ENCODE measurements at places on chromosomes 16 and 17.

GRCh38 chr17:19752216-19753050 is 4.3 kb upstream of the ALDH3A1 start:
- no peak for DNase-seq

DNA sequence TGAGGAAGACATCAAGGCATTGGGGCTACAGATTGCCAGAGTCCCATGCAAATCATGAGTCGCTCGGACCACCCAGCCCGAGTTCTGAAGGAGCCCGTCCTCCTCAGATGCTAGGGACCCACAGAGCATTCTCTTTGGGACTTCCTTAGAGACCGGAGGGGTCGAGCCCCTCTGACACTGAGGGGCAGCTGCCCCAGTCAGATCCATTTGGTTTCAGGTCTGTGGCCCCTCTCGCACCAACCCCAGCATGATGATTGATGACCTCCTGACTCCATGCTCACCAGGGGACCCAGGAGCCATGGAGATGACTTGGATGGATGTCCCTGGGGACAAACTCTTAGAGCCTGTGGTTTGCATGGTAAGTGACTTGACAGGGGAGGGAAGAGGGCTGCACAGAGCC is 8.0 kb downstream of the PDF start:
- DNase-seq = no peak

DNA sequence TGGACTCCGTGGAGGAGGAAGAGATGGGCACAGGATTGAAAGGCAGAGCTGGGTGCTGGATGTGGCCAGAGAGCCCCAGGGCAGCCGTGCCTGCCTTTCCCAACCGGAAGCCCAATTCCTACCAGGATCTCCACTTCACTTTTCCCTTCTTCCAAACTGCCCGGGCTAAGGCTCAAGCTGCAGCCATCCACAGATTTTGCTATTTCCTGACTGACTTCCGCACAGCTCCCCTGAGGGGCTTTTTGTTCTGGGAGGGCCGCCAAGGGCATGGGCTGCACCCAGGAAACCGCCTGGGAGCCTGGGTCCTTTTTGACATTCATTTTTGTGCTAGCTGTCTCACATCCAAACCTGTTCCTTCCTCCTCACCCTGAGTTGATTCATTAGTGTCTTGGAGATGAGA is 4.2 kb downstream of the SHISA6 start:
- no peak for DNase-seq

GRCh38 chr17:78892936-78893379 is 10.0 kb downstream of the CEP295NL start:
- DNase-seq = peak; percentile 50

GRCh38 chr17:32672711-32673110 is 185.9 kb downstream of the CDK5R1 start:
- no peak for DNase-seq

GRCh38 chr17:45948881-45949624 is 50.0 kb upstream of the STH start:
- DNase-seq = no peak

DNA sequence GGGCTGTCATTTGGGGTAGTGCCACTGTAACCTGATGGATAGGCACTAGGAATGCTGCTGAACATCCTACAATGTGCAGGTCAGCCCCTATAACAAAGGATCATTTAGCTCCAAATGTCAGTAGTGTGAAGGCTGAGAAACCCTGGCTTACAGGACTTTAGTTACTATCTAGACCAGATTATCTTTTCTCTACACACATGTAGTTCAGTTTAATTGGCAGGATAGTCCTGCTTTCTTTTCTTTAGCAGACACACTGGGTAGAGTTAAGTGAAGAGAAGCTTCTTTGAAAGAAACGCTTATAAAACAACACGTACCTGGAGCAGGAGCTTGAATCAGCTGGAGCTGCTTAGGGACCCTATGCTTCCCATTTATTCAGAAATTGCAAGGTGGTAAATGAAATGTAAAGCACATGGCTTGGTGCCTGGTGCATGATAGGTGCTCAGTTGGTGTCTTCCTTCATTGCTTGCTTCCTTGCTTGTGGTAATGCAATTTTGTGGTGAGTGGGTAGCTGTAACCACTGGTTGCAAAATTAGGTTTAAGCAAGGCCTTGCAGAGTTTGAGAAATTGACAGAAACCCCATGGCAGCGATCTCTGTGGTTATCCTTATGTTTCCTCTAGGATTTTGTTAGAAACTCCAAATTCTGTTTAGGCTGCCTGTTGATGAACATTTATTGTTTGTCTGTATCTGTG is 9.4 kb downstream of the METTL9 start:
- DNase-seq = peak; percentile 96

DNA sequence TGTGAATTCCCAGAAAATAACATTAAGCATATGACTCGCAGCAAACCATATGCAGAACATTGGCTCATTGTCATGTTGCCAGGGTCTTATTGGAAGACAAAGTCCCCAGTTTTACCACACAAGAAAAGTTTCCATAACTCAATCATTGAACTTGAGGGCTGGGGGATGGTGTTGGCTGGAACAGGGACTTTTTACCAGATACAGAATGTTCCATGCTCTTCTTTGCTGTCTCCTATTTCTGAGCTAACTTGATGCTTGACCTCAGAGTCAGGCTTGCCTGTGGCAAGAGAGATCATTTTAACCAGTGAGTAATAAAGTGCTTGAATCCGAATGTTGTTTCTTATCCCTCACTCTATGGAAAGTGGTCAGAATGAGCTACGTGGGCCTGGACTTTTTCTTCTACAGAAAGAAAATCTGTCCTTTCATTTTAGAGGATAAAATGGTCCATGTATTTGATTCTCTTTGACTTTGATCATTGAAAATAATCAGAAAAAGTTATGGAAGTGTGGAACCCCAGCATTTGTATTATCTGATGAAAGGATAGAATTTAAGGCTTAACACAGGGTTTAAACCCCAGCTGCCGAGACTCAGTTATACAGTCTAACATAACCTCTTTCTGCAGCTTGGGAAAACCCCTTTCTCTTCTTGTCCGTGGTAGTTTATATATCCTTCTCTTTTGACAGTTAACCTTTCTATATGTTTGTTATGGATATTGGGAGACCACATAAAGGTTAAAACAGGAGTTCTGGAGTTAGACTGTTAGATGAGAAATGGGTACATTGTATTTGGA is 67.0 kb downstream of the TUBD1 start:
- DNase-seq = no peak

DNA sequence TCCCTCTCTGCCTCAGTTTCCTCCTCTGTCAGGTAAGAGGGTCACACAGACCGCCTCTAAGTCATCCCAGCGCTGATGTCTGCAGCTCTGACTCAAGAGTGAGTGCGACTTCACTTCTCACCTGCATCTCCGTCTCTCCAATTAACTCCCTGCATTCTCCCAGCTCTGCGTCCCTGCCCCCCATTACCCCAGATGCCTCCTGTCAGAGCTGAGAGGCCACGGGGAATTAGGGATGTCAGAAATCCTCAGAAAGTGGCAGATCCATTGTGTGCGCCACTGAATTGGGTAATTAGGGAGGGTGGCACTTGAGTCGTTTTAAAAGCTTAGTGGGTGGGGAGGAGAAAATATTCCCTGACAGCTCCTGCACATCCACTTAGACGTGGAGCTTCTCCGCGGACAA is 885.4 kb upstream of the EEF2KMT start:
- DNase-seq = no peak

DNA sequence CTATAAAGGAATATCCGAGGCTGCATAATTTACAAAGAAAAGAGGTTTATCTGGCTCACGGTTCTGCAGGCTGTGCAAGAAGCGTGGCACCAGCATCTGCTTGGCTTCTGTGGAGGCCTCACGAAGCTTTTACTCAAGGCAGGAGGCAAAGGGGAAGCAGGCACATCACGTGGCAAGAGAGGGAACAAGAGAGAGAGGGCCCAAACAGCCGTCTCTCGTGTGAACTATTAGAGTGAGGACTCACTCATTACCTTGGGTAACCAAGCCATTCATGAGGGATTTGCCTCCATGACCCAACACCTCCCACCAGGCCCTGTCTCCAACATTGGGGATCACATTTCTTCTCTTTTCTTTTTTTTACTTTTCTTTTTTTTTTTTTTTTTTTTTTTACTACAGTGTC is 7.5 kb upstream of the ALKBH5 start:
- peak; percentile 49 for DNase-seq

DNA sequence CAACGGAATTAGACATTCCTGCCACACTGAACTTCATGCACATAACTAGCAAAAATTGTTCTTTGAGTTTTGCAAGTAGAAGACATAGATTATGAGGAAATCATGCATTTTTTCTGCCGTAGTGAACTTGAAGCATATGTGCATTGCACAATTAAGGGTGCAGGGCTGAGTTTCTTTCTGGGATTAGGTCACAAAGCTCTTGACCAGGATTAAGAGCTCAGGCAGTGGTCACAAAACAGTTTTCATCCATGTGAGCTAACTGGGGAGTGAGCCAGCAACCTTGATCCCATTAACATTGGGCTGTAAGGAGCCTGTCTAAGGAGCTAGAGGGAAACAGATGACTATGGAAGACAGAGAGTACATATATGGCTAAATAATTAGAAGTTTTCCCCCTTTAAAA is 143.7 kb downstream of the PMP22 start:
- DNase-seq = no peak

DNA sequence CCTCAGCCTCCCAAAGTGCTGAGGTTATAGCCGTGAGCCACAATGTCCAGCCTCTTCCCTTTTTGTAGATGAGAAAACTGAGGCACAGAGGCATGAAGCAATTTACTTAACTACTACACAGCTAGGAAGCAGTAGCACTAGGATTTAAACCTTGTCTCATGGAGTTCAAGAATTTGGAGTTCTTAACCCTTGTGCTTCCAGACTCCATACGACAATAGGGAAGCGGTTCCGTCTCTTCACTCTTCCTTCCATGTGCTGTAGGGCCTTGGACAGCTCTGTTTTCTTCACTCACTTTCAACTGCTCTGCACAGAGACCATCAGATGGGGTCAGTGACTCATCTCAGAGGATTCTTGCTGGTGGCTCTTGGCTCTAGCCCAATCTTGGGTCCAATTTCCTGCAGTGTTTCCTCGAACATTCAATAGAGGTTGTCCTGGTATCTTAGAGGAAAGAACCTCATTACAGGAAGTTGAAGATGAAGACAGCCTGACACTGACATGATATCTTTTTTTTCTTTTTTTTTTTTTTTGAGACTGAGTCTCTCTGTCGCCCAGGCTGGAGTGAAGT is 19.3 kb downstream of the ITGAL start:
- peak; percentile 26 for DNase-seq

GRCh38 chr16:57473176-57473840 is 10.8 kb downstream of the POLR2C start:
- no peak for DNase-seq

- no peak for DNase-seq
Observed at GRCh38 chr16:48035142-48035541, 120.7 kb downstream of the ABCC12 start.

GRCh38 chr17:6867849-6868248 is 36.3 kb upstream of the TEKT1 start:
- no peak for DNase-seq

- no peak for DNase-seq
Observed at GRCh38 chr17:51435171-51435552, 174.8 kb downstream of the UTP18 start.
